Effector memory CD8-positive, alpha-beta T cell (primary cell): ENCODE measurements at places on chromosomes 5 and 9.

DNA sequence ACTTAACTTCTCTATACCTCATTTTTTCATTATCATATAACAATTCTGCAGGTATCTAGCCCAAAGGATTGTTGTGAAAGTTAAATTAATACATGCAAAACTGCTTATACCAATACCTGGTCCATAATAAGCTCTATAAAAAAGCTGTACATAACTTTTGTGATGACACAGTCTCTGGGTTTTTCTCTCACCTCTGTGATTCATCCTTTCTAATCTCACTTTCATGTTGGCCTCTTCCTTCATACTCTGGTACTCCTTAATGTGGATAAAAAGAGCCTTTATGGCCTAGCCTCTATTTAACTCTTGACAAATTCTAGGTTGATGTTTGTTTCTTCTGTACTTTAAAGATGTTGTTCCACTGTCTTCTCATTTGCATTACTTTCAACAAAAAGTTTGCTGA lies 162.9 kb upstream of the ACOT12 start:
- DNase-seq, result no peak

- no peak for DNase-seq
Measured at GRCh38 chr9:82987370-82988189, 75.4 kb downstream of the RASEF start.

GRCh38 chr5:38011668-38012188 lies 171.9 kb upstream of the GDNF start:
- no peak for DNase-seq

DNA sequence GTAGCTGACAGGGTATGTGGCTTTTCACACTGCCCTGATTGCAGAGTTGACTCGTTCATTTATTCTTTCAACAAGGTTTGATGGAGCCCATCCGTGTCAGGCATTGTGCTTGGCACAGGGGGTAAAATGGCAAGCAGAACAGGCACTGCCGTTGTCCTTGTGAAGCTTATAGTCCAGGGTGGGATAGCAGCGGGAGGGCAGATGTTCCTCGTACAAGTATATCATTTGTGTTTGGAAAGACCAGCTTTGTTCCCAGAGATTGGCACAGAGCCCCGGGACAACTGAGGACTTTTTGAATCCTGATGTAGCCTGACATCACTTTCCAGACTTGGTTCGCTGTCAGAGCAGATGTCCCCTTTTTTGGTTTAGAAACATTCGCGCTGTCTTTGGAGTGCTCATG lies 50.9 kb downstream of the MVB12B start:
- no peak for DNase-seq

GRCh38 chr5:56827049-56827448 lies 11.7 kb downstream of the MAP3K1 start:
- no peak for DNase-seq

GRCh38 chr9:76595645-76596044 lies 136.7 kb downstream of the GCNT1 start:
- DNase-seq, result no peak

DNA sequence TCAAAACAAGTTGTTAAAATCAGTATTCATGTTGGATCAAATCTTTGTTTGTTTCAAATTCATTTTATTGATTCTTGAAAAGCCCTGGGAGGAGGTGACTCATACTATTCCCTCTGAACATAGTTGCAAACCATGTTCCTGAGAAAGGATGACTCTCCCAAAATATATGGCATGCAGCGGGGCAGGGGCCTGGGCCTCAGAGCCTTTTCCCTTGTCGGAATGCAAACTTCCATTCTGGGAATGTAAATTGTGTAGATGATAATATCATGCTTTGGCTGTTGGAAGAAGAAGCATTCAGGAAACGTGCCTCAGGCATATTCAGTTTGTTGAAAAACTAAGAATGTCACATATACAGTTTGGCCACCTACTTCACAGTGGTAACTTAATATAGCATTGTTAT lies 242.0 kb downstream of the AUH start:
- no peak for DNase-seq

DNA sequence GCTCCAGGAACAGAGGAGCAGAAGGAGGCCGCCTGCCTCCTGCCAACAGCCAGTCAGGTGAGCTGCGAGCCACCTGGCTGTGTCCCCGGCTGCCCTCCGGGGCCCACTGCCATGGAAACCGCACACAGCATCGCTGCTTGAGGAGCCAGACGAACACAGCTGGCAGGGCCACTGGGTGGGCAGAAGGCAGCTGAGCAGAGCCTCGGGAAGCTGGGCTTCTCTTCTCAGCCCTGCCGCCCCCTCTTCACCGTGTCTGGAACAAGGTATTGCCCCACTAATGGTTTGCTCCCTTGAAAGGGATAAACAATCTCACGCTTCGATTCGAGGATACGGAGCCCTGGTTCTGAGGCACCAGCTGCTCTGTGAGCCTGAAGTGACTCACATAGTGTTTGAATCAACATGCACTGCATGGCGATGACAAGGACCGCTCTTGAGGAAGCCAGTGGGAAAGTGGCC lies 63.7 kb upstream of the RUFY1 start:
- no peak for DNase-seq

DNA sequence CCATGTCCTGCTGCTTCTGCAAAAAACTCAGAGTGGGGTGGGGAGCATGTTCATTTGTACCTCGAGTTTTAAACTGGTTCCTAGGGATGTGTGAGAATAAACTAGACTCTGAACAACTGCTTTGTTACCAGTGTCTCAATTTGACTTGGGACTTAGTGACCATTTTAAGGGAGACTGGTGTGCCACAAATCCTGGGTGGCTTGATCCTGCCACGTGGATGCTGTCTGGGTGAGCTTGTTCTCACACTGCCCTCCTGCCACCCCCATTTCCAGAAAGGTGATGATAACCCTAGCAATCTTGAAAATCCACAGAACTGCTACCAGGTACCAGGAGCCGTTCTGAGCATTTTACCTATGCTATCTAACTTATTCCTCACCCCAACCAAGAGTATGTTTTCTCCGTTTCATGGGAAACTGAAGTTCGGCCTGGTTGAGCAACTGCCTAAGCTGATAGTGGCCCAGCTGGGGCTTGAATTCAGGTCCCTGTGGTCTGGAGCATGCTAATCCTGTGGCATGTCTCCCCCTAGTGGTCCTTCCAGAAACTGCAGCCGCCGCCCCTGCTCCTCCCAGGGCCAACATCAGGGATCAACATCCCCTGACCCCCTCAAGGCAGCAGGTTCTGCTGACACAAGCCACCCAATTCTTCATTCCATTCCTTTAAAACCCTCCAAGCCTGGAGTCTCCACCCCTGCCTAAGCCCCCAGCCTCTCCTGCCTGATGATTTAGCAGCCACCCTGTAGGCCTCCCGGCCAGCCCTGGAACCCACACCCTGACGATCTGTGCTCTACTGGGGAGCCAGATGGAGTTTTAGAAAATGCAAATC lies 2.8 kb downstream of the IL3 start:
- peak; percentile 81 for DNase-seq
